NCI-H1436 (cell line): ENCODE measurements at places on chromosomes 1 and 21.

DNA sequence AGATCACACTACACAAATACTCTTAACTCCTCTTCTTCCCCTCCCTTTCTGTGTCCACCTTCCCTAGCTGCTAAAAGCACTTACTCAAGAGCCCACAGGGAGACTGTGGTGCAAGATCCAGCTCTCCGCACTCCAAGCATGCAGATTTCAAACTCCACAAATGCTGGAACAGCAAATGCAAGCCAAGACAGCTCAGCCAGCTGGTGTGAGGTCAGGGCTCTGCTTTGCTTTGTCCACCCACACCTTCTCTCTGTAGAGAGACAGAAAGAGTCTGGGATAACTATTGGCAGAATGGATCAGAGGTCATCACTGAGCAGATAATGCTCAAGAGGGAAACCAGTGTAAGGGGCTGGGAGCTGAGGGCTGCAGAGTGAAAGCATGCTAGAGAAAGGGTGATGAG lies 45.2 kb upstream of the DPT start:
- DNase-seq = no peak

DNA sequence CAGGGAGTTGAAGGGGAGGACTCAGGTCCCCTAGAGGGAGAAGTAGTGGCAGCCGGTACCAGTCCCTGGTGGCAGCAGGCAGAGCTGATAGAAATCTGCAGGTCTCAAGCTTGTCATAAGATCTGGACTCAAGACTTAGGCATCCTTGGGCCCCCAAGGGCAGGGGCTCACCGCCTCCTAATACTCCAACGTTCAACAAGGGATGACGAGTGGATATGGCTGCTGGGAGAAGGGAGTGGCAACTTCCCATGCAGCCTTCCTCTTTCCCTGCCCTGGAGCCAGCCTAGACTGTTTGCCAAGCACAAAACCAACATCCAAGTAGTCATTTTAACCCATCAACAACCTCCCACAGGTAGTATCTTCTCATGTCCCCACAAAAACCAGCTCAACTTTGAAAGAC lies 6.9 kb downstream of the TRABD2B start:
- DNase-seq = no peak

DNA sequence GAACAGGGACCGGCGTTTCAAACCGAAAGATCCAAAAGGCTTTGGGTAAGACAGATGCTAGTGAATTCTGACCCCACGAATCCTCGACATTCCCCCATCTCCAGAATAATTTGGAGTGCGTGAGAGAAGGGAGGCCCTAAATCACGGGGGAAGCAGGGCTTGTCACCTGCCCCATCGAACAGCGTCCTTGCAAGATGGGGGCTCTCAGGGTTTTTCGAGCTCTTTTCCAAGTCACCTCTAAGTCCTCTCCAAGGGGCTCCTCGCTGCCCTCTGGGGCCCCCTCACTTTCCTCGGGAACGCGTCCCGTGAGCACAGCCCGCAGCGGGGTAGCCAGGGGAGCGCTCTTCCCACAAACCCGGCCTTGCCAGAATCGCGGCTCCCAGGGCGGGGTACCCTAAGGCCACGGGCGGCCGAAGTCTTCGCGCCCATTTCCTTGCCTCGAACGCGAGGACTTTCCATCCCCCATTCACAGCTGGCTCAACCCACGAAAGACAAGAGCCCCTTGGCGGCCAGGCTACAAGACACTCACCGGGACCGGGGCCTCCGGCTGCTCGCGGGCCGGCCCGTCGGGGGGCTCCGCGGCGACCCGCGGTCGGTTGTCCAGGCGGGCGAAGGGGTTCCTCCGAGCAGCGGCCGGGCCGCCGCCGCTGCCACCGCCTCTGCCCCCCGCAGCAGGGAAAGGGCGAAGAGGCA lies 546 bp downstream of the DONSON start:
- peak; percentile 23 for DNase-seq

DNA sequence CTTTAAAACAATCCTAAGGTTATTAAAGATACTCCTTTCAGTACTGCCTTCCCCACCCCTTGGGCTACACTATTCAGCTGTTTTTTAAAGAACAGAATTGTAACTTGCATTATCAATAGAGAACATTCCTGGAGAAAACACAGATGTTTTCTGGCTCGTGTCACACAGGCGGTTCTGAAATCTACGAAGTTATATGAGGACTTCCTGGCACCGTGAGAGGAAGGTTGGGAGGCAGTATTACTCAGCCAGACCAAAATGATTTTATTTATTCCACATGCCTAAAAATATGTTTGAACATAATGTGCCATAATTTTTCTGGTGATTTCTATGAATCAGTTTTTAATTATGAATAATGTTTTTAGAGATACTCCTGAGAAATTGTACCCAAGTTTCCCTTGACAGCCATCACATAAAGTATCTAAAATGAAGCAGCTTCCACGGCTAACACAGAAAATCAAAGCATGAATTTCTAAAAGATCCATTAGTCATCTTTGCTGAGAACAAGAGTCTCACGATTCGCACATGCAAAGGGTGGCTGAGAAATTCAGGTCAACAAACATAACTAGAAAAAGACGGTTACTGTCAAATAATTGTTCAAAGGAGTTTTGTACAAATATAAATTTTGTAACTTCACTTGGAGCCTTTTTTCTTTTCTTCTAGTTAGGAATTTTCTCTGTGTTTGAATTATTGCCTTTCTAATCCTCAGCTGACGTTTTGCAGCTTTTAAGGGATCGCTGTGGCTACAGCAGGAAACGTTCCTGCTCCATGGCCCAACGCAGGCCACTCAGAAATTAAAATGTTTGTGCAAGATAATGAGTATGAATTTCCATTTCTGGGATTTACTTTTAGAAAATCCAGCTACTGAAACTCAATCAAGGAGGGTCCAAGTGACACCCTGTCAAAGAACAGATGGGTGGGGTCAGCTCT lies 8.0 kb upstream of the SIM2 start:
- DNase-seq = no peak

- no peak for DNase-seq
These were observed 42.4 kb upstream of the COA6 start for GRCh38 chr1:234330843-234331215.

- DNase-seq = no peak
These were observed 47.0 kb downstream of the RABGAP1L start for GRCh38 chr1:174206148-174206836.

DNA sequence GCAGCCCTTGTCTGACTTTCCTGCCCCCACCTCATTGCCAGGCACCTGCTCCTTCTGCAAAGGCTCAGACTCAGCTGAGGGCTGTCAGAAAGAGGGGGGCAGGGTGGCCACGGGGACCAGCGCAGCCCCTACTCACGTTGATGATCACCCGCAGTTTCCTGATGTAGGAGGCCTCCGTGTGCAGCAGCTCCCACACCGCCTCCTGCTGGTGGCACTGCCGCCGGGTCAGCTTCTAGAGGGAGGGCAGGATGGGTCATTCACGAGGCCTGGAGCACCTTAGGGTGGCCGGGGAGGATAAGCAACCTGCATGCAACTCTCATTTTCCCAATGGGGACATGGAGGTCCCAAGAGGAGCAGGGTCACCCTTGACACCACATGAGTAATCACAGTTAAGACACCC lies 6.4 kb upstream of the TNFRSF25 start:
- no peak for DNase-seq

- DNase-seq = no peak
These were observed 283.5 kb upstream of the SGIP1 start for GRCh38 chr1:66250478-66250877.

- no peak for DNase-seq
These were observed 18.5 kb upstream of the C1orf21 start for GRCh38 chr1:184368354-184368753.
